ENCODE measurements at places on chromosomes 1 and 21.
A peak's percentile ranks its signal among the peaks of the same experiment; 100 is the strongest.

GRCh38 chr1:1954831-1955441 lies 35.9 kb upstream of the TMEM52 start:
- DNase-seq, result peak; percentile 15

GRCh38 chr1:111734426-111734825 lies 4.8 kb downstream of the INKA2 start:
- DNase-seq, result no peak

DNA sequence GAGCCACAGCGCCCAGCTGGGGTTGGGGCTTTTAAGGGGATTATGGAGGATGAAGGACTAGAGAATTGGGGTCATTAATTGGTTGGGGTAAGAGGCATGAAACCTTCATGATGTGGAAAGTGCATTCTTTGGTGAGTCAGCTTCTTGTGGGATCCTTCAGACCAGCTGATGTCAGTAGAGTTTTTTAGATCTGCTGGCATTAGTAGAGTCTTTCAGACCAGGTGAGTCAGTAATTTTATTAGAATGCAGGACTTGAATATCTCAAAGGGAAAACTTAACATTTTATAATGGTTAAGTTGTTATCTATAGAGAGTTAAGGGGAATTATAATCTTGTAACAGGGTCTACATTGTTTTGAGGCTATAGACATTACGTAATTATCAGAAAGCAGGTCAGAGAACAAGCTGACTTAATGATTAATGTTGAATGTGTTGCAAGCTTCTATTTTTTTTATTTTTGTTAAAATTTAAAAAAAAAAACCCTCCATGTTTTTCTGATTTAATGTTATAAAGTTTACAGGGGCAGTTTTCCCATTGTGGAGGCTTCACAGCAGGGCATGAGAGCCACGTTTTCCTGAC lies 160.9 kb upstream of the FMN2 start:
- no peak for DNase-seq

DNA sequence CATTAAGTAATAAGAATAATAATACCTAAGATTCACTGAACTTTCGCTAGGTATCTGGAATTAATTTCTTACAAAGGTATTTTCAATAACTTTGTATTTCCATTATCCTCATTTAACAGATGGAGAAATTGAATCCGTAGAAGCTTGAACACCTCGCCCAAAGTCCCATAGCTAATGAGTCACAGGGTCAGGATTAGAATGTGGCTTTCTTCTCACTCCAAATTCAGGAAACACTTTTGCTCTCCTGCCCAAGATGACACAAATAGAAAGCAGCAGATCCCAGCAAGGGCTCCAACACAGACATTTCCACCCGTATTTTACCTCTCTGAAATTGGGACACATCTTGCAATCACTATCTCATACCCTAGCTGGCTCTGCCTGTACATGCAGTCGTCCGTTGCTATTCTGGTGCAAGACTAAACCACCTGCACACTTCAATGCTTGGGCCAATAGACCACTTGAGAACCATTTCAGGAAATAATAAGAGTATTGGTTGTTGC lies 125.9 kb upstream of the GREM2 start:
- DNase-seq, result no peak

Data from stimulated activated CD8-positive, alpha-beta memory T cell treated with anti-CD3 and anti-CD28 coated beads, Interleukin-15, amount 100 ng/mL, for 48 hours (primary cell).